Aorta (tissue), 5 donors: ENCODE measurements at places on chromosomes 12 and 14. TPM values are rescaled to one million over a fixed set of nuclear protein-coding genes. Genes with fewer than 3 reads are reported as not detected.
A peak's percentile ranks its signal among the peaks of the same experiment; 100 is the strongest.

- DNase-seq, result no peak
Measured at GRCh38 chr12:124532331-124532750, 35.1 kb downstream of the NCOR2 start.

- DNase-seq, result no peak
Measured at GRCh38 chr14:99252940-99253868, 18.8 kb downstream of the BCL11B start.

DNA sequence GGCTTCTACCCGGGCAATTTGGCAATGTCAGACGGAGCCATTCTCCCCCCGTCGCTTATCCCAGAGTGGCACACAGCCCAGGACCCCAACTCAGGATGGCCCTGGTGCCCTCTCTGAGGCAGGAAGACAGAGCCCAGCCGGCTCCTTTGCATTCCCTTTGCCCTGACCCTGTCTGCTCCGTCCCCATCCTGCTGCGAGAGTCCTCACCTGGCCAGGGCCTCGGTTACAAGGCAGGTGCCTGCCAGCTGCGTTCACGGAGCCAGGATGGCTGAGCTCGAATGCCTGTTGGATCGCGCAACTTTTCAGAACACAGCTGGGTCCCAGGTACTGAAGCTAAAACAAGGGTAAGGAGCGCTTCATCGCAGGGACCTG lies 18.6 kb downstream of the LRTM2 start:
- peak; percentile 61 for DNase-seq

GRCh38 chr14:33788161-33788560 lies 162.7 kb downstream of the EGLN3 start:
- no peak for DNase-seq

GRCh38 chr12:13223941-13224340 lies 27.4 kb downstream of the EMP1 start:
- DNase-seq, result no peak

GRCh38 chr12:96091833-96092232 lies 56.4 kb upstream of the LTA4H start:
- DNase-seq, result no peak

DNA sequence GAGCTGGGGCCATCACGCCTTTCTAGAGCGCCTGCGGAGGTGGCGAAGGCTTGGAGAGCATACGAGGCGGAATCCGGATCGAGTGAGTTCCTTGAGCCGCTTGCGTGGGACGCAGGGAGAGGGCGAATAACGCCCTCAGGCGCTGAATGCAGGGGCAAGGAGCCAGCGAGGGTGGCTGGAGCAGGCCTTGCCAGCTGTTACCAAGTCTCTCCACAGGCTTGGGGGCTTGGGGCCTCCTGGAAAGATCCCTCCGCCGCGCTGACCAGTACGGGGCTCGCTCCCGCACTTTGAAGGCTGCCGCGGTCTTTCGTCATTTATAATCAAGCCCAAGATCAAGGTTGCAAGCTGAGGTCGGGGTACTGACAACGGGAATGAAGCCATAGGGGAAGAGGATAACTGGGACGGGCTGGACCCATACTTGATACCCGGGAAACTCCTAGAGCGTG lies 1.2 kb downstream of the FLRT2 start:
- peak; percentile 84 for DNase-seq

DNA sequence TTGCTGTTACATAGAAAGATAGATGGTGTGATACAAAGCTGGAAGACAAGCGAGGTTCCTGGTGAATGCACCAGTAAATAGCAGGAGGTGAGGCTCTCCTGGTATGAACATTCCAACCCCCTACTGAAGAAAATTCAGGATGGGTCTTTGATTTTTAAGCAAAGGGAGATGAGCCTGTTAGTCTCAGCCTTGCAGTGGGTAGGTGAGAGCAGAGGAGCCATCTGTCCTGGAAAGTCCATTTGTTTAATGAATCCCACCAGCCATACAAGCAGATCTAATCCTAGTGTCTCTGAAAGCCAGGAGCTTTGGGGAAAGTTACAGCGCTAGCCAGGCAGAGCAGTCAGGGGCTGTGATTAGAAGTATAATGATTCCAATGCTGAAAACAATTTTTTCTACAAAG lies 234.8 kb upstream of the FOXN3 start:
- no peak for DNase-seq

GRCh38 chr12:14952299-14952921 lies 9.0 kb downstream of the ARHGDIB start:
- DNase-seq, result no peak

DNA sequence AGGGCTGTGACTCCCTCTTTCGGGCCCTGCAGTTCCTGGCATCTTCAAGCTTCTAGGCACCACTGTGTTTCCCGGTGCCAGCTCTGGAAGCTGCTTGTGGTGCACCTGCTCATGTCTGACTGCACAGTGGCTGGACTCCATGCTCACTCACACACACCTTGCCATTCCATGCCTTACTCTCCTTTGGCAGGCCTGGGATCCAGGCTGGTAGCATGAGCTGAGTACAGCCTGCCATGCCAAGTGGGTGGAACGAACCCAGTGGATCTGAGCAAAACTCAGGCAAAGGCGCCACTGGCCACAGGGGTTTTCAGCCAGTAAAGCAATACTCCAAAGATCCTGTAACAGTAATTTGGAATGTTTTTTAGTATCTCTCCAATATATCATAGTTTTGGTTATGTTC lies 902.7 kb upstream of the USP15 start:
- DNase-seq, result no peak

GRCh38 chr12:118645219-118645618 lies 268.9 kb downstream of the SUDS3 start:
- DNase-seq, result no peak

DNA sequence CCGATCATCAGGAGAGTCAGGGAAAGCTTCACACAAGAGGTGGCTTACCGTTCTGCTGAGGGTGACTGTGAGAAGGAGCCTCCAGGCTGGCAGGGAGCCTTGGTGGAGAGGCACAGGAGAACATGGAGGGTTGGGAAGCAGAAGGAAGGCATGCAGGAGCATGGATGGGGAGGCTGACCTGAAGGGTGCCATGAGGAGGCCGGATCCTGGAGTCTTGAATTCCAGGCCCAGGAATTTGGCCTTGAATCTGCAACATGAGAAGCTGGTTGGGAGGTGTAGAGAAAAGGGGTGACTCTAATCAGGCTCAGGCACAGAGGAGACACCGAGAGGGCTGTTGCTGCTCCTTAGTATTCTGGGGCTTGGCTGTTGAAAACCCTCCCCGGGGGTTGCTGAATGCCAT lies 130.2 kb downstream of the PELI2 start:
- no peak for DNase-seq

DNA sequence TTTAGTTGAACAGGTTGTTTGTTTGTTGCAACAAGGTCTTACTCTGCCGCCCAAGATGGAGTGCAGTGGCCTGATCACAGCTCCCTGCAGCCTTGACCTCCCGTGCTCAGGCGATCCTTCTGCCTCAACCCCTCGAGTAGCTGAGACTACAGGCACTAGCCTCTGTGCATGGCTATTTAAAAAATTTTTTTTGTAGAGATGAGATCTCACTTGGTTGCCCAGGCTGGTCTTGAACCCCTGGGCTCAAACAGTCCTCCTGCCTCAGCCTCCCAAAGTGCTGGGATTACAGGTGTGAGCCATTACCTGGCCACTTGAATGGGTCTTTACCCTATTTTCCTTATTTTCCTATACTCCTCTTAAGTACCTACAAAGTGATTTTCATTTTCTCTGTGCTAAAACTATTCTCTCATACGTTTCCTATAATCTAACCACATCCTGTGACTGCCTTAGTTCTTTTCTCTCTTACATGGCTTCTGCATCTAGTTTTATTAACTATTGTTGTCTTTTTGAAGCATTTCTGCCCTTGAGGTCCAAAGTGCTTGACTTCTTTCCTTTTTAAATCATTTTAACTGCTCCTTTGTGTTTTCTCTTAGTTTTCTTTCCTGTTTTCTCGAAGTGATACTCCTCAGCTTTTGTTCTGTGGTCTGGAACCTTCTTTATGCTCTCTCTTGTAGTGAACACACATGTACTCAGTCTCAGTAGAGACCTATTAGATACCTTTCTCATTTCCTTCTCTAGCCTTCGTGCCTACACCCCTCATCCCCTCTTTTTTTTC lies 14.1 kb downstream of the GPX2 start:
- DNase-seq, result no peak

DNA sequence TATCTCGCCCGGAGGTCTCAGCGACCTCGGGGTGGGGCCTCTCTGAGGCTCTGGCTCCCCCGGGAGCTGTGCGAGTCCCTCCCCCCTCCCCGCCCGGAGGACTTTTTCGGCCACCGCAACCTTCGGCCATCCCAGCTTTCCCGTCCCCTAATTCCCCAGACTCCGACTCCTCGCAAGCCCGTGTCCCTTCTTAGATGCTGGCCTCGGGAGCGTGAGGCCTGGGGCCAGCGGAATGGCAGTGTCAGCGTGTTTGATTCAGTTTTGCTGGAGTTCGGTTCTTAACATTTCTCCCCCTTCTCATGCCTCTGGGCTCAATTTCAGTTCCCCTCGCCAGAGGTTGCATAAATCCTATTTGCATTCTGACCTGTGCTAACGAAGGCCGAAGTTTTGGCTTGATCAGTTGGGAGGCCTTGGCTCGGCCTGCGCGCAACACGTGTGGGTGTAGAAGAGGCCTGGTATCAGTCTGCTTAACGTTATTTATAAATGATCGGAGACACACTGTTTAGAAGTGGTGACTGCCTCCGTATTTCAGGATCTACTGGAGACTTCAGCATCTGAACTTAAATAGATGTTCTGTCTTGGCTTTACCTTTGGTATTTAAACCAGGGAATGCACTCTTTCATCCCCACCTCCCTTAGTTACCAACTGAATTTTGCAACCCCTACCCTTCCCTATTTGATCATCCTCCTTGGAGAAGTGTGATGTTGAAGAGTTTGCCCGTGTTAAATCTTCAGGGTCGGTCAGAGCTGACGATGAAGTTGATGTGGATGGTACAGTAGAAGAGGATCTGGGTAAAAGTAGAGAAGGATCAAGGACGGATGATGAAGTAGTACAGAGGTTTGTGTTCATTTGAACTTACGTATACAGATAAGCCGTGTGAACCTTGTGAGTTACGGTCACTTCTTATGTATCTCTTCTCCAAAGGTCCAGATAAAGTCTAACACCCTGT lies 851 bp downstream of the HSP90B1 start:
- peak; percentile 76 for DNase-seq

GRCh38 chr14:34671716-34672115 lies 41.8 kb upstream of the SNX6 start:
- no peak for DNase-seq

DNA sequence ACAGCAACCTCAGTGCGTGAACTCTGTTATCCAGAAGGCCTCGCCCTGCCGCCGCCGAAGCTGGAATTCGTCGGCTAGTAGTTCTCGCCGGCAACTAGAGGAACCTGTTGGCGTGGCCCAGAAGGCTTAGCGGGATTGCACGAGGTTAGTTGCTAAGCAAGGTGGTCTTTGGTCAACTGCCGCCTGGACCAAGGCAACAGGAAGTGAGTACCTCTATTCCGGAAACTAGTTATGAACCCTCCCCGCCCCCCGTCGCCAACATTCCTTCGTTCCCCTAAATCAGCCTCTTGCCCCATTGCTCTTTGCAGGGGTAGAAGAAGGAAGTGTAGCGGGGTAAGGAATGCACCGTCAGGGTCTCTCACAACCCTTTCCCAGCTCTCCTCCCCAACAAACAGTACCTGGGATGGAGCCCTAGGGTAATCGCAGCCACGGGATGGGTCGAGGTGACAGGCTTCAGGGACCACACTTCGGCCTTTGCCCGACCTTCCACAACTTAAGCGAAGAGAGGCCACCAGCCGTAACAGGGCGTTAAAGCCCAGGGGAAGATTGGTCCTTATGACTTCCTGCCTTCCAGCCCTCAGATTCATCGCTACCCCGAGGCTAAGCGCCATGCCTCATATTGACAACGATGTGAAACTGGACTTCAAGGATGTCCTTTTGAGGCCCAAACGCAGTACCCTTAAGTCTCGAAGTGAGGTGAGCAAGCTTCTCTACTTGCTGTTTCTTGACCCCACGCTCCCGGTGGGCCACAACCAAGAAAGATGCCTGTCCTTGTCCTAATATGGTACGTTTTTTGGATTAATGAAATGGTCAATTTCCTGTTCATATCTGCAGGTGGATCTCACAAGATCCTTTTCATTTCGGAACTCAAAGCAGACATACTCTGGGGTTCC lies at the start of gene GMPR2:
Gene GMPR2, plus strand, starts transcription at position 285 of the 893 bp plus-strand sequence. Its CDS starts 325 bp downstream, at position 610.
- DNase-seq, result no peak

DNA sequence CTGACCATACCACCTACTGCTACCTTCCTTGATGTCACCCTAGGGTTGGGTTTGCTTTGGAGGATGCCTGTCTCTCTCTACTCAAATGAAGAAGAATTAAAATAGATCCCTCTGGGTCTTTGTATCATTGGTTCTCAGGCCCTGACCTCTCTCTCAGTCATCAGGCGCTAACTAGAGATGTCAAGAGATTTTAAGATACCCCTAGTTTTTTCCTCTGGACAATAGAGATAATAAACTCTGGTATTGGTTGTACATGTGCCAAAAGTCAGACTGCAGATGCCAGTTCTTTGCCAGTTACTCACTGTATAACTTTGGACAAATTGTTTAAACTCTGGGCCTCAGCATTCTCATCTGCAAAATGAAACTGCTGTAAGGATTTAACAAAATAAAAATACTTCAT lies 31.5 kb downstream of the ITPR2 start:
- DNase-seq, result no peak

DNA sequence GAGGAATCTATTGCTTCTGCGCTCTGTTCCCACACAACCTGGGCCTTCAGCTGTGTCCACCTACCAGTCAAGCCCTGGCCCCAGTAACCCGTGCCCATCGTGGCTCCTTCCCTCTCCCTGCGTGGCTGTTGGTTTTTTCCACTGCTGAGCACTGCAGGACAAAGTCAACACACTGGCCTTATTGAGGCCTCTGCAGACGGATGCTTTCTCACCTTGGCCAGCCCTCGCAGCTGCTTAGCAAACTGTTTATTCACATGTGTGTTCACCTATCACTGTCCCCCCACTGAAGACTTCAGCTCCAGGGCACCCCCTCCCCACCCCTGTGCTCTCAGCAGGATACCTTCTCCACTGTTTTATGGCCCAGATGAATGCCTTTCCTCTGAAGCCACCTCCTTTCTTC lies 12.8 kb upstream of the GPX2 start:
- DNase-seq, result no peak

DNA sequence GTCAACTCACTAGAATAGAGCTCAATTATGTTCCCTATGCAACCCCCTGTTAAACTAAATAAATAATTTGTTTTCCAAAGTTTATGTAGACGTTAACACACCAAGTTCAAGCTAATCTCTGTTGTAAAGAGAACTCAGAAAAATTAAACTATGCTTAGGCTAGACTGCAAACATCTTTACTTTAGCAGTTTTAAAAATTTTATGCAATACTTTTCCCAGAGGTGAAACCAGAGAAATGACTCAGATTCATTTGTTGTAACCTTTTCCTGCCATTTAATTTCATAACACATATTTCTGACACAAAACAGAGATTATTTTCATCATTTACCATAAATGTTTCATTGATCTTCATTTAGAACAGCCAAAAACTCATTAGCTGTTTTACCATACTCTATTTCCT lies 27.4 kb downstream of the ABCC9 start:
- no peak for DNase-seq

KCNC2 gene
- not detected for total RNA-seq

DNAJC22 gene
- not detected for total RNA-seq

AICDA gene
- 0.39 TPM for total RNA-seq

PTPRB gene
- 53.2 TPM for total RNA-seq

MIPOL1 gene
- 20.6 TPM for total RNA-seq

TM7SF3 gene
- total RNA-seq, result 56.1 TPM

CISTR gene
- total RNA-seq, result not detected
